Peyer's patch (tissue), 4 donors: ENCODE measurements at places on chromosomes 12 and 14. TPM values are rescaled to one million over a fixed set of nuclear protein-coding genes. Genes with fewer than 3 reads are reported as not detected.

The DNAJC22 gene
- total RNA-seq, result 56.7 TPM

The KTN1 gene
- 193 TPM for total RNA-seq

The CBX5 gene
- total RNA-seq, result 20.3 TPM

The ASIC1 gene
- 5.7 TPM for total RNA-seq

DNA sequence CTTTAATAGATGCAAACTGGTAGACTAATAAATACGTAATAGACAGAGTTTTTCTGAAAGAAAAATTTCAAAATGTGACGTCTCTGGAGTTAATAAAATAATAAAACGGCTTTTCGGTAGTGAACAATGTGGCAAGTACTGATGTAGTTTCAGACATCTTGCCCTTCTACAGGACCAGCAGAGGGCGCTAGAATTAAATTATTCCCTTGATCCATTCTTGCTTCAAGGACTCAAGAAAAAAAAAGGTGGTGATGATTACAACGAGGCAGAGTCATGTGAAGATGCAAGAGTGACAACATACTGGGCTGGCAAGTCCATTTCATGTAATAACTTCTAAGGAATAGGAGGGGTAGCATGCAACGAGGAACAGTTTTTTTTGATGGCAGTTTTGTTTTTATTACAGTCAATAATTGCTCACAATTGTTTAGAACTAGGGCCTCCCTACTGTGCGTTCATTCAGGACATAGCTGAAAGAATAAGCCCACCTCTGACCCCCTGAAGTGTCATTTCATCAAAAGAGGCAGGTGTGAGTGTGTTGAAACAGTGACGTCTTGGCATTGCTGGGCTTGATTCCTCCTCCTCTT is 101.0 kb upstream of the GZMB start:
- no peaks in the 10 kb centered on the region for H3K27me3 ChIP-seq
- H3K27ac ChIP-seq, result no peak overlapping the region
- no peaks in the 10 kb centered on the region for H3K36me3 ChIP-seq
- DNase-seq, result no peak
- no peak overlapping the region for H3K4me3 ChIP-seq
- H3K4me1 ChIP-seq, result no peaks in the 10 kb centered on the region

The PAH gene
- total RNA-seq, result not detected

DNA sequence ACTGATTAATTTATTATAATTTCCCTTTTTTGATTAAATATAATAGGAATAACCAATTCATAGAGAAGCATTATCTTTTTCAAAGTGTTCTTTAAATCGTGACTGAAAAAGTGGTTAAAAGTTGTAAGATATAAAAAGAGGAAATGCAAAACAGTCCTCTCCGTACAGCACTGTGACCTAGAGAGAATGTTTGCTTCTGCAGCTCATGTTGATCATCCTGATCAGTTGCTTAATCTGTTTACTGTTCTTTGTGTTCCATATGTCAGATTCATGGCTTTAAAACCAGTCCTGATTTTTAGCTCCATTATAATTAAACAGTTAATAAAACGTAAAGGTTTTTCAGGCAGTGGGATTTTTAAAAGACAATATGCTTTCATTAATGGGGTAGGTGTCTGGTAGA is 4.7 kb downstream of the TTC8 start:
- H3K27ac ChIP-seq, result no peak overlapping the region
- H3K36me3 ChIP-seq, result no peaks in the 10 kb centered on the region
- no peaks in the 10 kb centered on the region for H3K27me3 ChIP-seq
- H3K4me3 ChIP-seq, result no peak overlapping the region

GRCh38 chr14:74682169-74682952 is 30.5 kb downstream of the AREL1 start:
- DNase-seq, result no peak
- H3K4me3 ChIP-seq, result no peak overlapping the region
- H3K4me1 ChIP-seq, result peaks cover 7% of the 10 kb centered on the region
- H3K27me3 ChIP-seq, result no peaks in the 10 kb centered on the region

- peaks cover 23% of the 10 kb centered on the region for H3K4me1 ChIP-seq
- no peak for DNase-seq
- no peak overlapping the region for H3K4me3 ChIP-seq
- no peak overlapping the region for H3K27ac ChIP-seq
Observed at GRCh38 chr12:104670439-104671408, 214.0 kb downstream of the CHST11 start.

GRCh38 chr12:108133482-108133881 is 4.4 kb downstream of the WSCD2 start:
- H3K36me3 ChIP-seq, result no peaks in the 10 kb centered on the region
- no peak for DNase-seq
- peaks cover 6% of the 10 kb centered on the region for H3K4me1 ChIP-seq
- peaks cover 5% of the 10 kb centered on the region for H3K27me3 ChIP-seq
- H3K27ac ChIP-seq, result no peak overlapping the region

- no peaks in the 10 kb centered on the region for H3K27me3 ChIP-seq
- no peaks in the 10 kb centered on the region for H3K4me1 ChIP-seq
- no peak overlapping the region for H3K27ac ChIP-seq
- no peaks in the 10 kb centered on the region for H3K36me3 ChIP-seq
- no peak for DNase-seq
Observed at GRCh38 chr14:85016496-85016895, 513.4 kb upstream of the FLRT2 start.

DNA sequence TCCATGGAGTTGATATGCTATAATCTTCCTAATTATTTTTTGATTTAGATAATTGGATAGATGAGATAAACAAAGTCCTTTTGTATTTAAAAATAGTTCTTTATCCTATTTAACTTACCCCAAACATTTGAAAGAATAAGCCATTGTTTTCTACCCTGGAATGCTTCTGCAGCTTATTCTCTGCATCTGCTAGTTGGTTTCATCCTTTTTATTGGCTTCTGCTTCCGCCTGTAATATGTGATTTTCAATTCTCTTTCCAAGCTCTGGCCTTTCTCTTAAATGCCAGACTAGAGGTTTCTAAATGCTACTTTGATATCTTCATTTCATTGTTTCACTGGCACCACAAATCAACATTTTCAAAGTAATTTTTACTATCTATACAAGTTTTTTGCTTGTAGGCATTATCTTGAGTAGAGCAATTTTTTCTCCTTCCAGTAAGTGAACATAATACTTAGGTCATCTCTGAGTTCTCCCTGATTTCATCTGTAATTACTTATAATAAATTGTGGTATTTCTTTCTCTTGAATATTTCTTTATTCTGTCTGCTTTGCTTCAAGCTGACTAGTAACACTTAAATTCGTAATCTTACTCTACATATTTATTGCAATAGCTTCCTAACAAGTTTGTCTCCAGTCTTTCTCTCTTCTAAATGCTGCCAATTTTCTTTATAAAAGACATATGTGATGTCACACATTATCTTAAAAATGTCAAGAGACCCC is 958.4 kb downstream of the SLC6A15 start:
- H3K36me3 ChIP-seq, result no peaks in the 10 kb centered on the region
- H3K4me3 ChIP-seq, result no peak overlapping the region

The GALNT8 gene
- total RNA-seq, result 38.9 TPM
